Osteoblast (primary cell): ENCODE measurements at places on chromosomes 4 and X.

- DNase-seq: no peak
These were observed 42.9 kb upstream of the DDX60 start for GRCh38 chr4:168361365-168362024.

GRCh38 chrX:154802947-154803346, 2.3 kb downstream of the MPP1 start:
- DNase-seq: no peak

DNA sequence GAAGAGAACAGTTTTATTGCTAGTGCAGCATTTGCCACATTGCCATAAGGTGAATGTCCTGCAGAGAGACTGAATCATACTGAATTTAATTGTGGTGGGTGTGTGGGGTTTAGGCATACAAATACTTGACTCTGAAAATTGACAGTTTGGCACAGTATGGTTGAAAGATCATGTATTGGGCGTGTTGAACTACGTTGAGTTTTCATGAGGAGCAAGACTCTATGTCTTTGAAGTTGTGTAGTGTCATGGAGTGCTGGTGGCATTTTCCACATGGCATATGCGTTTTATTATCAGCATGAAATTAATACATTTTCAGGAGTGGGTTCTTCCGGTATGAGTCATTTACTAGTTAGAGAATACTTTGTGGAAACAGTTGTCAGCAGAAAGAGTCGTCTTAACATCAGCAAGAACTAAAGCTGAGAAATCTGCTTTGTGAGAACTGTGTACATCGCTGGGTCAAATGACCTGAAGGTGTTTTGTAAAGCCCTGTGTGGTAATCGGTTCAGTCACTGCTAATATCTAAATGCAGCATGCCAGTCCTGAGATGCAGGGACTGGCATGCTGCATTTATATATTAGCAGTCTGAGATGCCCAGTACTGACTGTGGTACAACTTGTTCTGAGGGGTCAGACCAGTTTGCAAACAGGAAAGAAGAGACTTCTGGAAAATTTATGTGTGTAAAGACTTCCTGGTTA, 50.3 kb downstream of the ARHGAP10 start:
- DNase-seq: no peak

DNA sequence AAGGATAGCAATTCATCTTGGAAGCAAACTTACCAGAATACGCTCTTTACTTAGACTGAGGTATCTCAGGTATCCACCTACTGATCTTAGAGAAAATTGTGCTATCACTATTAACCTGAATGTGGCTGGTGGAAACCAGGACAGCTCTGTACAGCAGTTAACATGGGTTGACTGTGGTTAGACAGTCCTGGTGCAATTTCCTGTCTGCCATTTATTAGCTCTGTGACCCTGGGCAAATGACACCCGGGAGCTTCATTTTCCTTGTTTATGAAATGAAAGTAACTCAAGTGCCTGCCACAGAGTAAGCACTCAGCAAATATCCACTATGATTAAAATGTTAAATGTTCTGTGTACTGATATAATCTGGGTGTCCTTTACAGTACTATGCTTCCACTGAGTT, 60.0 kb downstream of the SMC1A start:
- DNase-seq: peak; percentile 35

- no peak for DNase-seq
These were observed 23.8 kb downstream of the CXCL1 start for GRCh38 chr4:73892966-73893365.

GRCh38 chrX:10892621-10893225, 218.4 kb upstream of the HCCS start:
- DNase-seq: no peak

DNA sequence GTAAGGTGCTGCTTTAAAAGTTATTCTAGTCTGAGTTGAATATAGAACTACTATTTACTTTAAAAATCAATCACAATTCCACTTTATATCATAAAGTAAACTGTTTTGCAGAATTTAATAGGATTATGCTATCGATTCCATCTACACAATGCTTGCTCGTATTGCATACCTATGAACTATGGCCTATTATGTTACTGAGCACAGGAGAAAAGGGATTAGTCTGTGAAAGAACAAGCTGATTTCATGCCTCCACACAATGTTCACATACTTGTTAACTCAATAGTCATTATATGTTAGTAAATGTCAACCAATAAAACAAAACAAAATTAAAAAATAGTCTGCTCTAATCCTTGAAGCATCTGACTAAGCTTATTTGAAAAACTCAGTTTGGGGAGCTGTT, 223.6 kb downstream of the PCDH10 start:
- no peak for DNase-seq

DNA sequence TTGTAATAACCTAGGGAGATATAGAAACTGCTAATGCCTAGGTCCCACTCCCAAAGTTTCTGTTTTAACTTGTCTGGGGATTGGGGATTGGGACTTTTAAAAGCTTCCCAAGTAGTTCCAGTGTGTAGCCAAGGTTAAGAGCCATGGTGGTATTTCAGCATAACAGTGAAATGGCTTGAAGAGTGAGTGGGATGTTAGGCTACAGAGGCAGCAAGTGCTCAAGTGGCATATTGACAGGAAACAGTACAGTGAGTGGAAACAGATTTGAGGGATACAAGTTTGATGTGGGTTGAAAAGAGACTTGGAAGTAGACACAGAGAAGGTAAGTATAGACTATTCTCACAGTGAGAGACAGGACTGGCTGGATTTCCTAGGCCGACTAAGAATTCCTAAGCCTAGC, 217.6 kb upstream of the CNKSR2 start:
- DNase-seq: no peak

DNA sequence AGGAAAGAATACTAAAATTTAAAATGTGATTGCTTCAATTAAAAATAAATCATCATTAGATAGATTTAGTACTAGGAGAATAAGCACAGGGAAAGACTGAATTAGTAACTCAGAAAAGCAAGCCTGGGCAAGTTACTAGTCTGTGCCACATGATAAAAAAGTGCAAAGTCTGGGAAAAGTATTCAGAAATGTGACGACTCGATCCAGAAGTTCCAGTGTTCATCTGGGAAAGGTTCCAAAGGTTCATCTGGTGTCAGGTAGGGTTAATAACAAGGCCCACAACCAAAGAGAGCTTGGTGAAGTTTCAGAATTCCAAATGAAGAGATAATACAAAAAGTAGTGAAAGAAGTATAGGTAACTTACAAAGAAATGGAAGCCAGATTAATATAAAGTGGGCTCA, 78.3 kb upstream of the ARSJ start:
- DNase-seq: no peak

DNA sequence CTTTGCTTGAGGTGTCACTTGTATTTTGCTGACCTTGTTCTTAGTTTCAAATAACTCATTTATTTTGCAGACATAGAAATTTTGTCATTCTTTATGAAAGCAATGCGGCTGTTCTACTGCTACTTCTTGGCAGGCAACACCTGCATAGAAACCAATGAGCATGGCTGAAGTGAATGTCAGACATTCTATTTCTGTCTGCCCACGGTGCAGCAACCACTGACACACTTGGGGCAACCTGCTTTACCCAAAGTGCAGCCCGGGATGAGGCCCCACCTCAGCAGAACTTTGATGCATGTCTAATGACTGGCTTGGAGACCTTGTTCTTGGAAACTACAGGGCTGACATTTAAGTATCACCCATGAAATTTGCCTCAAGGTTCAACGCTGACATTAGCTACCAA, 93.6 kb downstream of the RBM47 start:
- no peak for DNase-seq

DNA sequence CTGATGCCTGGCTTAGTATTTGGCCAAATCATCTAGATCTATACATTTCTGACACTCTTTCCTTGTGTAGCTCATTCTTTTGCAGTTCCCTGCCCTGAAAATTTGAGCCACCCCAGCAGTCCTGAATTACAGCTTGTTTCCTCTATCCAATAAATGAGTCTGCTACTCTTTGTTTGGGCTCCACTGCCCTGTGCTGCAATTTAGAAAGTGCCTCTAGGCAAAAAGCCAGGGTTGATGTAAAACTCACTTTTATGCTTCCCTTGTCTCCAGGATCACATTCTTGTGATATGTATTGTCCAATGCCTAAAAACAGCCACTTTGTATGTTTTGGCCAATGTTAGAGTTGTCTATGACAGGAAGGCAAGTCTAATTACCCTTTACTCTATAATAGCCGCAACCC, 101.7 kb upstream of the MAP3K15 start:
- no peak for DNase-seq

DNA sequence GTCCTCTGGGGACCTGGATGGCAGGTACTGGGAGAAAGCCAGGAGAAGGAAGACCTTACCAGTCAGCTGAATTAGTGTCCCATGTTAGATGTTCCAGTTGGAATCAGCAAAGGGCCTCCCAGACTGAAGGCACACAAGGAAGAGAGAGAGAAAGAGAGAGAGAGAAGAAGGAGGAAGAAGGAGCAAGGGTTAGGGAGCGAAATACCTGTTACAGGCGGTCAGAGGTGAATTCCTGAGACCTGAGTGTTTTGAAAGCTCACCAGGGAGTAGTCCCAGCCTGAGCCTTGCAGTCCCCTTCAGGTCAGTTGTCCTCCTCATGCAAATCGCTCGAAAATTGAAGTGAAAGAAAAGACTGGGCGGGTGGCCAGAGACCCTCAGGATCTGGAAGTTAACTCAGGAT, 60.3 kb downstream of the USP11 start:
- no peak for DNase-seq

DNA sequence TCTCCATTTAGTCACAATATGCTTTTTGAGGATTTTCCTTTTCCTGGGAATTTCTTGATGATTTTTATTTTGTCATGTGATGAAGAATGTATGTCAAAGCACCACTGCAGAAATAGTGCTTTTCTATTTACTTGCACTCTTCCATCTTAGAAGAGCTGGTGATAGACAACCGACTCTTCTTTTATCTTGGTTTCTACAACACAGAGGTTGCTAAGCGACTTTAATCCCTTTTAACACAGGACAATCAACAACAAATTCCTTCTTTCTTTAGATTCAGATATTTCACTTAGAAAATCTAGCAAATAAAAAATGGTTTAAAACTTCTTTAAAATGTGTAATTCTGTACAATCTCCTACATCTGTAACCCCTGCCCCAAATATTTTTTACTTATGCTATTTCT, 34.6 kb downstream of the TET2 start:
- no peak for DNase-seq

DNA sequence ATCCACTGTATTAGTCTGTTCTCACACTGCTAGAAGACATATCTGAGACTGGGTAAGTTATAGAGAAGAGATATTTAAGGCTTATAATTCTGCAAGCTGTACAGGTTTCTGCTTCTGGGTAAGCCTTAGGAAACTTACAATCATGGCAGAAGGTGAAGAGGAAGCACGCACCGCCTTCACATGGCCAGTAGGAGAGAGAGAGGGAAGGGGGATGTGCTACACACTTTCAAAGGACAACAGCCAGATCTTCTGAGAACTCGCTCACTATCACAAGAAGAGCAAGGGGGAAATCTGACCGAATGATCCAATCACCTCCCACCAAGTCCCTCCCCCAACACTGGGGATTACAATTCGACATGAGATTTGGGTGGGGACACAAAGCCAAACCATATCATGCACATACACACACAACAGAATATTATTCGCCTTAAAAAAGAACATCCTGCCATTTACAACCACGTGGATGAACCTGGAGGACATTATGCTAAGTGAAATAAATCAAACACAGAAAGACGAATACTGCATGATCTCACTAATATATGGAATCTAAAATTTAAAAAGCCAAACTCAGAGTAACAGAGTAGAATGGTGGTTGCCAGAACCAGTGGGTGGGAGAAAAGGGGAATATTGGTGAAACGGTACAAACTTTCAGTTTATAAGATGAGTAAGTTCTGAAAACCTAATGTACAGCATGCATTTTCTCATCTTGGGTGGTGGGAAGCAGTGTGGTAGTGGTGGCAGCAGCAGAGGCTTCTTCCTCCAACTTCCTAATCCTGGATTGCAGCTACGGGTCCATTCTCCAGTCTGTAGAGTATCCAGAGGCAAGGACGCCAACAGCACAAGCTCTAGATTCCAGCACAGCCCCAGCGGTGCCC, 12.8 kb downstream of the FRYL start:
- no peak for DNase-seq

DNA sequence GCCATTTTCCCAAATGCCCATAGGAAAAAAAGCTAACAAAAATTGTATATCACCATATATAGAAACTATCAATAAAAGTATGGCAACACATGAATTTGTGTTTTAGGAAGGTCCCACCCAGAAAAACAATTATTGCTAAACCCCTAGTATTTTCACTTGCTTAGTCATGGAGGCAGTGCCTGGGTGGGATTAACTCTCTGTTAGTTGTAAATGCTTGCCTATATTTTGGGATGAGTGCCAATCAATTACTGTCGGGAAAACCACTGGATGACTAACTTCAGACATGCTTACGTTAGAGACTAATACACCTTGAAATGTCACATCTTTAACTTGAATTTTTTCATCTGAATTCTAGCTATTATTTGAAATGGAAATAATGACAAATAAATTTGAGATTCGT, 33.9 kb downstream of the TMPRSS11A start:
- DNase-seq: no peak

GRCh38 chr4:140935254-140935653, 179.1 kb upstream of the TBC1D9 start:
- DNase-seq: peak; percentile 80

GRCh38 chrX:17788439-17788838, 51.1 kb downstream of the SCML1 start:
- DNase-seq: peak; percentile 92

- DNase-seq: no peak
These were observed 30.5 kb downstream of the GPR50 start for GRCh38 chrX:151206871-151207270.

DNA sequence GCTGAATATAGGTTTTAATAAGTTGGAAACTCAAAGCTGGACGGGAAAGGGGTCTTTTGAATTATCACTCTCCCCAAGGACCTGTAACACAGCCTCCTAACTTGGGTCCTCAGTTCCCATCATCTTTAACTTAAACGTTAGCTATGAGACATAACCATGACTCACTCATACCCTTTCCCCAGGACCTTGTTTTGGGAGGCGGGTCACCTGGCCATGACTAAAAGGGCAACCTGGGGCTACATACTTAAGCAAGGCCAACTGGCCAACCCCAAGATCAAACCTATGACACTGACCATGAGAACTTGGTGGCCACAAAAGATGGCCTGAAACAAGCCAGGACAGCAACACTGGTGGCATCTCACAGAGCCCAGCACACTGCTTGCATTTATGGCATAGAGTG, 89.0 kb downstream of the SH3KBP1 start:
- DNase-seq: no peak

GRCh38 chr4:20868108-20868507, 167.8 kb downstream of the PACRGL start:
- no peak for DNase-seq

- no peak for DNase-seq
These were observed 8.1 kb downstream of the PDHA2 start for GRCh38 chr4:95847908-95848460.

GRCh38 chr4:62676962-62677361, 1476.8 kb downstream of the ADGRL3 start:
- DNase-seq: no peak

DNA sequence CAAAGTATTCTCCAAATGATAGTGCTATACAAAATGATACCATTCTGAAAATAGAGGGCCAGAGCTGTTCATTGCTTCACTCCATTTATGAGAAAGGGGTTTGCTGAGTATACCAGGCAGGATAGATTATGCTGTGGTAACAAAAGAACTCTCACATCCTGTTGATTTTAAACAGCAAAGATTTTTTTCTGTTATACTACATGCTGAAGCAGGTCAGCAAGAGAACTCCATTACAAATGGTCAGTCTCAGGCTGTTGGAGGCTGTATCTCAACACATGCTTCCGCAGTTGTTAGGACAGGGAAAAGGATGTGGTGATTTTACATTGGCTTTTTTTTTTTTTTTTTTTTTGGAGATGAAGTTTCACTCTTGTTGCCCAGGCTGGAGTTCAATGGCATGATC, 13.7 kb upstream of the KLHL5 start:
- DNase-seq: no peak

GRCh38 chr4:36712013-36712412, 430.6 kb downstream of the DTHD1 start:
- DNase-seq: peak; percentile 76
